Transverse colon (tissue), 4 donors: ENCODE measurements at places on chromosomes 5 and 9. TPM values are rescaled to one million over a fixed set of nuclear protein-coding genes. Genes with fewer than 3 reads are reported as not detected.

The IL4 gene
- total RNA-seq = not detected

The PAPPA gene
- 0.37 TPM for total RNA-seq

The RABGAP1 gene
- 63.9 TPM for total RNA-seq

The RANBP17 gene
- 11.1 TPM for total RNA-seq

The NR2F1 gene
- 2.8 TPM for total RNA-seq

The RNF224 gene
- not detected for total RNA-seq
